ENCODE measurements at places on chromosomes 1 and 21. TPM values are rescaled to one million over a fixed set of nuclear protein-coding genes. Genes with fewer than 3 reads are reported as not detected.

TLR5 gene
- not detected for polyA plus RNA-seq

FAF1 gene
- polyA plus RNA-seq: 38.4 TPM

TAF5L gene
- polyA plus RNA-seq: 18.5 TPM

SFN gene
- not detected for polyA plus RNA-seq

RIMS3 gene
- polyA plus RNA-seq: 36.9 TPM

OR2L2 gene
- polyA plus RNA-seq: 0.14 TPM

ADORA1 gene
- 7.2 TPM for polyA plus RNA-seq

VWA5B1 gene
- 0.82 TPM for polyA plus RNA-seq

NBPF10 gene
- polyA plus RNA-seq: 0.34 TPM

CELA2A gene
- polyA plus RNA-seq: not detected

PTPN22 gene
- 0.92 TPM for polyA plus RNA-seq

SYNJ1 gene
- polyA plus RNA-seq: 24.1 TPM
